ENCODE measurements at places on chromosomes 16 and 17.

GRCh38 chr16:87945351-87946042, 5.7 kb upstream of the BANP start:
- H3K36me3 ChIP-seq, result no peaks in the 10 kb centered on the region
- H3K4me1 ChIP-seq, result no peaks in the 10 kb centered on the region
- no peak for DNase-seq
- H3K27ac ChIP-seq, result peak overlapping the region; percentile 80

- no peaks in the 10 kb centered on the region for H3K36me3 ChIP-seq
- no peak overlapping the region for H3K27ac ChIP-seq
- H3K4me3 ChIP-seq, result no peak overlapping the region
- no peak for DNase-seq
Measured at GRCh38 chr17:3693829-3694231, 2.1 kb downstream of the P2RX5 start.

- H3K4me3 ChIP-seq, result no peak overlapping the region
- H3K27me3 ChIP-seq, result no peaks in the 10 kb centered on the region
- H3K27ac ChIP-seq, result no peak overlapping the region
- no peak for DNase-seq
- H3K4me1 ChIP-seq, result peaks cover 21% of the 10 kb centered on the region
Measured at GRCh38 chr16:77991701-77992100, 30.6 kb upstream of the CLEC3A start.

DNA sequence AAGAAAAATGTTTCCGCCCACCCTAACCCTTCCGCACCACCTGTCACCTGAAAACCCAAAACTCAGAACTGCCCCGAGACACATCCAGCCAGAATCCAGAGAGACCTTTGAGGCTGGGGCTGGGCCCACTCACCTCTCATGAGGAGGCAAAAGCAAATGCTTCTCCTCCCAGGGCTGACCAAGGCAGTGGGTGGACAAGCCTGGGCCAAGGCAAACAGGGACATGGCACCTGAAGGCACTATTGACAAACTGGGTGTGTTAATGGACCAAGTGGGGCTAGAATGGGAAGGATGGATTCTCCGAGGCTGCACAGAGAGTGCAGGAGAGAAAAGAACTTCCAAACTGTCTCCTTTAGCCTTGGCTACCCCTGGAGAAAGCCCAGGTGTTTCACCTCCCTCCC, 54.4 kb downstream of the SOX9 start:
- H3K36me3 ChIP-seq, result no peaks in the 10 kb centered on the region
- no peak for DNase-seq
- peaks cover 5% of the 10 kb centered on the region for H3K27me3 ChIP-seq
- H3K27ac ChIP-seq, result no peak overlapping the region
- no peak overlapping the region for H3K4me3 ChIP-seq
- no peaks in the 10 kb centered on the region for H3K4me1 ChIP-seq

DNA sequence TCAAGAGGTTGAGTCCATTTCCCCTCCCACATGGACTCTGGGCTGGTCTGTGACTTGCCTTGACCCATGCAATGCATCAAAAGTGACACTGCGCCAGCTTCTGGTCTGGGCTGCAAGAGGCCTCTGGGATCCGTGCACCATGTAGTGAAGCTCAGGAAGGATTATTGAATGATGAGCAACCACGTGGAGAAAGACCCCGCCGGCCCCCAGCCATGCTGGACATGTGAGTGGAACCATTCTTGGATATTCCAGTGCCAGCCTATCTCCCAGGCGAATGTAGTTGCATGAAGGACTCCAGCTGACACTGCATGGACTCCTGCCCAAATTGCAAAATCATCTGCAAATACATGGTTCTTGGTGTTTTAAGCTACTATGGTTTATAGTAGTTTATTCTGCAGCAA, 7.6 kb upstream of the ALOX15B start:
- no peaks in the 10 kb centered on the region for H3K36me3 ChIP-seq
- no peak for DNase-seq
- no peak overlapping the region for H3K4me3 ChIP-seq
- no peak overlapping the region for H3K27ac ChIP-seq
- H3K4me1 ChIP-seq, result no peaks in the 10 kb centered on the region

DNA sequence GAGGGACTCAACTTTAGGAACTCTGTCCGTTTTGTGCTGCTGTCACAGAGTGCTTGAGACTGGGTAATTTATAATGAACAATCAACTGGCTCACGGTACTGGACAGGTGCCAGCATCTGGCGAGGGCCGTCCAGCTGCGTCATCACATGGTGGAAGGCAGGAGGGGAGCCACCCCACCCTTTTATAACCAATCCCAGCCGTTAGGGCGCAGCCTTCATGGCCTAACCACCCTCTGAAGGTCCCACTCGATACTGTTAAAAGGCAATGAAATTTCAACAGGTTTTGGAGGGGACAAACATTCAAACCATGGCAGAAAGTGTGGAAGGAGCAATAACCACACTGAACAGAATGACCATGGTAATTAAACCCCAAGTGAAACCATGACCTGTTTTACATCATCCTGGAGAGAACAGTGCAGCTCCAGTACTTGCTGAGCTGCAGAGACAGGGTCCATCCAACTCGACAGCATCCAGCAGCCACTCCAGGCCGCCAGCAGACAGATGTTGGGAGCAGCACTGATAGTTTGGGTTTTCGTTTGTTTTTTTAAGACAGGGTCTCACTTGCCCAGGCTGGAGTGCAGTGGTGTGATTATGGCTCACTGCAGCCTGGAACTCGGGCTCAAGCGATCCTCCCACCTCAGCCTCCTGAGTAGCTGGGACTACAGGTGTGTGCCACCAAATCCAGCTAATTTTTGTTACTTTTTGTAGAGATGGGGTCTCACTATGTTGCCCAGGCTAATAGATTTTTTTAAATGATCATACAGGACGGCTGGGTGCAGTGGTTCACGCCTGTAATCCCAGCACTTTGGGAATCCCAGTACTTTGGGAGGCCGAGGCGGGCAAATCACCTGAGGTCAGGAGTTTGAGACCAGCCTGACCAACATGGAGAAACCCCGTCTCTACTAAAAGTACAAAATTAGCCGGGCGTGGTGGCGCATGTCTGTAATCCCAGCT, 11.0 kb downstream of the CHMP6 start:
- H3K36me3 ChIP-seq, result peaks cover 7% of the 10 kb centered on the region
- no peak overlapping the region for H3K27ac ChIP-seq
- no peak for DNase-seq
- H3K27me3 ChIP-seq, result peaks cover 10% of the 10 kb centered on the region
- H3K4me1 ChIP-seq, result peaks cover 23% of the 10 kb centered on the region
- H3K4me3 ChIP-seq, result no peak overlapping the region

DNA sequence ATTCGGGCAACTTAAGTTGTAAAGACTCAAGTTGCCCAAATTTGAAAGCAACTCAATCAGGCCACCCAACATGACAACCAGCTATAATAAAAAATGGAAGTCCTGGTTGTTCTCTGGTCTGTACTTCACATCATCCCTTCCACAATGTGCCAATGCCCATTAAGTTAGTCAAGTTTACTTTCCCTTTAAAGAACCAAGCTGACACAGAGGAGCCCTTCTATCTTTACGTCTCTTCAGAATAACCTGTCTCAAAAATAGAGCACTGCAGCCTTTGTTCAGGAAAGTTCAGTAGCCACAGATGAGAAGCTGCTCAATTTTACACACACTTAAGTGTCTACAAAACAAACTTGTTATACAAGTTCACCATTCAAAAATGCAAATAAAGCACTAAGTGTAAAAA, 75.1 kb upstream of the C17orf78 start:
- no peak for DNase-seq
- no peak overlapping the region for H3K27ac ChIP-seq
- H3K4me3 ChIP-seq, result no peak overlapping the region
- H3K36me3 ChIP-seq, result no peaks in the 10 kb centered on the region
- peaks cover 3% of the 10 kb centered on the region for H3K4me1 ChIP-seq

DNA sequence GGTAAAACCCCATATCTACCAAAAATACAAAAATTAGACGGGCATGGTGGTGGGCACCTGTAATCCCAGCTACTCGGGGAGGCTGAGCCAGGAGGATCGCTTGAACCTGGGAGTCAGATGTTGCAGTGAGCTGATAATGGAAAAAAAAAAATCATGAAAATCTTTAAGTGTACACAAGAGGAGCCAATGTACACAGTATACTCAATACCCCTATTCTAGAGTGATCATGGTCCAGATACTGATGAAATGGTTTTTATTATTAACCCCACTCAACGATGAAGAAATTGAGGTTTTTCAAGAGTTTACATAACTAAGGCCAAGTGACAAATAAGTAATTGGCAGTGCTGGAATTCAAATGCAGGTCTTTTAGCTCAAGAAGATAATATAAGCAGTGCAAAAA, 11.5 kb downstream of the HSD17B2 start:
- peaks cover 4% of the 10 kb centered on the region for H3K4me1 ChIP-seq
- no peaks in the 10 kb centered on the region for H3K27me3 ChIP-seq
- no peak for DNase-seq
- H3K36me3 ChIP-seq, result no peaks in the 10 kb centered on the region

GRCh38 chr17:36856222-36856621, 81.1 kb upstream of the LHX1 start:
- H3K27ac ChIP-seq, result no peak overlapping the region
- H3K36me3 ChIP-seq, result no peaks in the 10 kb centered on the region
- no peak for DNase-seq
- no peaks in the 10 kb centered on the region for H3K27me3 ChIP-seq
- no peak overlapping the region for H3K4me3 ChIP-seq

DNA sequence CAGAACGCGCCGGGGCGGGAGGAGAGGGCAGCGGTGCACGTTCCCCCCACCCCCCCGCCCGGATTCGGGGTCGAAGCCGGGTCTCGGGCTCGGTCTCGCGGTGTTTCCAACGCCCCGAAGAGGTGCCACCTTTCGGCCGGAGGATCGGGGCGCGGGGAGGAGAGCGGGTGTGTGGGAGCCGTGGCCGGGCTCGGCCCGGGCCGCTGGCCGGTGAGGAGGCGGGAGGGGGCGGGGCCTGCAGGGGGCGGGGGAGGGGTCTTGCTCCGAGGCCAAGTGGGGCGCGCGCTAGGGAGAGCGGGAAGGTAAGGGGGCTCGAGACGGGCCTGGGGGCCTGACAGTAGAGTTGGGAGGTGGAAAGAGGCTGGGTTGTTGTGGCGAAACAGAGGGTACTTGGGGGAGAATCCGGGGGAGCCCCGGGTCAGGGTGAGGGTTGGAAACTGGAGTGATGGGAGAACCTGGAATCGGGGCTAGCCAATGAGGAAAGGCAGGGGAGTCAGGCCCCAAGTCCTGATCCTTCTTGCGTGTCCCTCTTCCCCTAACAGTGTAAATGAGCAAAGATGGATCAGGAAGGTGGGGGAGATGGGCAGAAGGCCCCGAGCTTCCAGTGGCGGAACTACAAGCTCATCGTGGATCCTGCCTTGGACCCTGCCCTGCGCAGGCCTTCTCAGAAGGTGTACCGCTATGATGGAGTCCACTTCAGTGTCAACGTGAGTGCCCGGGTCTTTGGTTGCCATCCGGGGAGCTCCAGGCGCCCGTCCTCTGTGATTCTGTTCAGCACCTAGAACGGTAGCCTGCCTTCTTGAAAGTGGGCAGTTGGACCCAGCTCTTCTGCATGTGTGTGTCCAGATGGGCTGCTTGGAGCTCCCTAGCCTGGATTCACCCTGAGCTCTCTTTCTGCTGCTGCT, 873 bp downstream of the SETD1A start:
- H3K4me3 ChIP-seq, result peak overlapping the region; percentile 86
- peaks cover 45% of the 10 kb centered on the region for H3K36me3 ChIP-seq
- no peaks in the 10 kb centered on the region for H3K27me3 ChIP-seq
- peaks cover 25% of the 10 kb centered on the region for H3K4me1 ChIP-seq

DNA sequence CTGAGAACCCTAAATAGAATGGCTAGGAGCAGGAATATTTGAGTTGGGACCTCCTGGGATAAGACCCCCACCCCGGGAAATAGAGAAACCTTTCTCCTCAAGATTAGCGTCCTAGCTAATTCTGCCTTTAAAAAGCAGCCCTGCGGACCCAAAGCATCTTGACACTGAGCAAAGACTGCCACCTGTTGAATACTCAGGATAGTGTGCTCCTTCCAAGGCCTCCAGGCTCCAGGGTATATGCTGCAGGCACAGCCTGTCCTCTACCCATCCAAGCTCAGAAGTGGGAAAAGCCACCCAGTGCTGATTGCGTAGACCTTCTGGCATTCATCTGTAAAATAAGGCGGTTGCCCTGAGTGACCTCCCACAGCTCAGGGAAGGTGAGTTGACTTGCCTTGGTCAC, 456.2 kb upstream of the DYNLRB2 start:
- no peaks in the 10 kb centered on the region for H3K36me3 ChIP-seq
- H3K4me1 ChIP-seq, result peaks cover 8% of the 10 kb centered on the region
- H3K27ac ChIP-seq, result peak overlapping the region; percentile 76
- H3K4me3 ChIP-seq, result no peak overlapping the region
- DNase-seq, result no peak
